ENCODE measurements at places on chromosomes 6 and 20.

GRCh38 chr6:114452785-114453401 is 110.1 kb upstream of the HS3ST5 start:
- no peak for DNase-seq

DNA sequence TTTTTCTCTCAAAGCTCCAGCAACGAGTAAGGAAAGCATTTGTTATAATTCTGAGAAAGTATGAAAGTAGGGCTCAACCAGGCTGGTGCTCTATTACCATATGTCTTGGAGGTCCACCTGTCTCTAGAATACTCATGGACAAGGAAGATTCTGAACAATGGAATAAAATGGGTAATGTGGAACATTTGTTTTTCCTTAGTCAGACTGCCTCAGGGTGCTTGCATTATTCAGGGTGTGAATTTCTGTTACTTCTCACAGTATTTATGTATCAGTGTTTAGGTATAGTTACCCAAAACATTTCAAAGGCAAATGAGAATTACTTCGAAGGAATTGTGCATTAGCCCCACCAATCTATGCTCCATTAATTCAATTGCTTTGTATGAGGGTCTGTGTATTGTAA is 586.2 kb upstream of the CITED2 start:
- DNase-seq: no peak

GRCh38 chr6:121837545-121838229 is 402.2 kb downstream of the GJA1 start:
- DNase-seq: no peak

GRCh38 chr20:54619181-54619580 is 143.8 kb downstream of the DOK5 start:
- DNase-seq: no peak

DNA sequence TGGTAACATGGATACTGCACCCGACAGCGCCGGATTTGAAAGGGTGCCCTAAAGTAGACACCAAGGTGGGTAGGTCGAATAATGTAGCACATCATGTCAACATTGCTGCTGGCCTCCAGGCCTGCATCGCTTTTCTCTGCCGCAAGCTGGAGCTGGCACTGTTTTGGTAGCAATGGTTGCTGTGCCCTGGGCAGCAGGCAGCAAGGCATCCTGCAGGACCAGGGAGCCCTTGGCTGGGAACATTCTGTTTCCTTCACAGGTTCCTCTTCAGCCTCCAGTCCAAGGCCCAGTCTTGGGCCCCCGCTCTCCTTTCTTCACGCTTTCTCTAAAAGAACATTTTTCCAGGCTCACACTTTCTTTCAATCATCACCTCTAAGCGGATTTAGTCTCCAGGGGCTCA is 365.8 kb upstream of the JARID2 start:
- no peak for DNase-seq

DNA sequence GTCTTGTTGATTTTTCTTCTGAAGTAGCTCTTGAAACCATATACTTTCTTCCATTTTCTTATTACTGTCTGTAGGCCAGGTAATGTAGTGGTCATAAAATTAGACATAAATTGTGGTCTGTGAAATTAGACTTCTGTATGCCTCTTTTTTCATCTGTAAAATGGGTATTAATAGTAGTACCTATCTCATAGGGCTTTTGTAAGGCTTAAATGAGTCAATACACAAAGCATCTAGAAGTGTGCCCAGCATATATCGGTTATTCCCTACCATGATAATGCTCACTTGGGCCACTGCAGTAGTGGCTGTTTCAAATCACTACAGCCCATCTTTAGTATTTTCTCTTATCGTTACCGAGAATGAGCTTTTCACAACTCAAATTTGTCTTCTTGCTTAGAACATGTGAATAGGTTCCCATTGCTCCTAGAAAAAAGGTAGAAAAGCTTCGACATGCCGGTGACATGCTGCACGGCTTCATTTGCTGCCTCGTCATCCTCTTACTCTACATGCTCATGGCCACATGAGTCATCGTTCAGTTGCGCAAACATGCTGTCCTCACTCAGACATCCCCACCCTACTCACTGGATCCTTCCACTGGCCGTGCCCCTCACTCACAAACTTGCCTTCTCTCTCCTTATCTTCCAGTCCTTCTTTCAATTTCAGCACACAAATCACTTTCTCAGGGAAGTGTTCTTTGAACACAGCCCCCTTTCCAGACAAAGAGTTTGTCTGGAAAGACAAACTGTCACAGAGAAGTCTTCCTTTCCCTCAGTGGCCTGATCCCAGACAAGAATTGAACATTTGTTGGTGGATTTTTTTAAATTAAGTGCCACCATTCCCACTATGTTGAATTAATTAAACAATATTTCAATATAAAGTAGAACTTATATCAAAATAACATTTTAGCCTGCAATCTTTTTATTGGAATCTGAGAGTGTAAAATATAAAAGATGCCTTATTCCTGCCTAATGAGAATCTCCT is 32.2 kb upstream of the ERVFRD-1 start:
- no peak for DNase-seq

GRCh38 chr6:80478030-80478429 is 371.6 kb downstream of the BCKDHB start:
- no peak for DNase-seq

DNA sequence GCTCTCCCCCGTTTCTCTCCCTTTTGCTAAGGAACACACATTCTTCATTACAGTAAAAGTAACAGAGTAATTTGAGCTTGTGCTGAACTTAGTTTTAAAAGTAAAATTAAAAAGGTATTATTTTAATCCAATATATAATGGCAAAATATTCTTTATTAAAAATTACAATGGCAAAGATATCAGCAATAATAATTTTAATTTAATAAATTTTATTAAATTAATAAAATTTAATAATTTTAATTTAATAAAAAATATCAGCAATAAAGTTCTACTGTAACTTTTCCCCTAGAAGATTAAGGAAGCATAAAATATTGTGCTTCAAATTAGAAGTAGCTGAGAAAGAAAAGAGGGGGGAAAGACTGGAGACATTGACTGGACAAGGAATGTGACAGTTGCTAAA is 32.5 kb downstream of the DSE start:
- DNase-seq: no peak

GRCh38 chr6:109372130-109372529 is 10.1 kb downstream of the CD164 start:
- DNase-seq: no peak

- no peak for DNase-seq
These were observed 6.0 kb upstream of the PTCHD4 start for GRCh38 chr6:48116699-48117645.

DNA sequence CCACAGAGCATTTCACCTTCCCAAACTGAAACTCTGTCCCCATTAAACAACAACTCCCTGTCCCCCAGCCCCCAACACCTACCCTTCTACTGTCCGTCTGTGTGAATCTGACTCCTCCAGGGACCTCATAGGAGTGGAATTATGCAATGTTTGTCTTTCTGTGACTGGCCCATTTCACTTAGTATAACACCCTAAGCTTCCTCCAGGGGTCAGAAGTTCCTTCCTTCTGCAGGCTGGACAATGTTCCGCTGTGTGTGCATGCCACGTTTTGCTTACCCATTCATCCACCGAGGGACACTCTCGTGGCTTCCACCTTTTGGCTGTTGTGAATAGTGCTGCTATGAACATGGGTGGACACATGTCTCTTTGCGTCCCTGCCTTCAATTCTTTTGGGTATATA is 37.6 kb upstream of the MPC1 start:
- no peak for DNase-seq

DNA sequence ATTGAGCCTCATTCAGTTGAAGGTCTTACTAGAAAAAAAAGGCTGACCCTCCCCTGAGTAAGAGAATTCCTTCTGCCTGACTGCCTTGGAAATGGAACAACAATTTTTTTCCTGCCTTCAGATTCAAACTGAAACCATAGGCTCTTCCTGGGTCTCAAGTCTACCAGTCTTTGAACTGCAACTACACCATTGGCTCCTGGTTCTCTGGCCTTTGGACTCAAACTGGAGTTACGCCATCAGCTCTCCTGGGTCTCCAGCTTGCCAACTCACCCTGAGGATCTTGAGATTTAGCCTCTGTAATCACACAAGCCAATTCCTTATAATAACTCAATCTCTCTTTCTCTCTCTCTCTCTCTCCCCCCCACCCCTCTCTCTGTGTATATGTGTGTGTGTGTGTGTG is 36.0 kb upstream of the SNX9 start:
- DNase-seq: no peak

DNA sequence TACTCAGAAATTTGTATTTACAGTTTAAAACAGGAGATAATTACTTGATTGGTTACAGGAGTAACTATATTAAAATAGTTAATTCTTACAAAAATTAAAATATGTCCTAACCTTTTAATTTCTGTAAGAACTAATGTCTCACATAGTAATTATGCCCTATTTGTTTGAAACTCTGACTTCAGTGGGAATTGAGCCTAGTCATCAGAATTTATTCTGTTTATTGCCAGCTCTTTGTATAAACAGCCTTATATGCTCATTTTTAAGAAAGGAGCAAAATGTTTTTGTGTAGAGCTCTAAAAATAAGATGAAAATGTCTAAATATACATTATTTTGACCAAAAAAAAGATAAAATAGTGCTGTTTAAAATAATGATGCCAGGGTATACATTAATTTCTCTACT is 21.5 kb downstream of the TRMT11 start:
- no peak for DNase-seq

- DNase-seq: no peak
These were observed 42.8 kb upstream of the PSMF1 start for GRCh38 chr20:1075616-1076015.

DNA sequence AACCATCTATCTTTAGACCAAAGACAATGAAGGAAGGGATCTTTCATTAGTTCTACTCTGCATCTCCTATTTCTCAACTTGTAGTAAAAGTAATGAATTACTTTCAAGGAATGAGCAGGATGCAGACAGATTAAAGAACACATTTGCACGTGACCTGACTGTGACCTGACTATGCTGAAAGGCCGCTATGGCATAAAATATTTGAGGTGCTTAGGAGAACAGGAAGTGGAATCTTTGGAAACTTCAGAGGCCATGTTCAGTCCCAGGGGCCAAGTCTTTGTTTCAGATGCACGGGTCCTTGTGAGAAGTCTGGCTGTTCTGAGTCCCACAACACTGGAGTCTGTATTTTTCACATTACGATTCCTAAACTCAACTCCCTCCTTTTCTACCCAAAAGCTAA is 41.0 kb downstream of the NINL start:
- no peak for DNase-seq

DNA sequence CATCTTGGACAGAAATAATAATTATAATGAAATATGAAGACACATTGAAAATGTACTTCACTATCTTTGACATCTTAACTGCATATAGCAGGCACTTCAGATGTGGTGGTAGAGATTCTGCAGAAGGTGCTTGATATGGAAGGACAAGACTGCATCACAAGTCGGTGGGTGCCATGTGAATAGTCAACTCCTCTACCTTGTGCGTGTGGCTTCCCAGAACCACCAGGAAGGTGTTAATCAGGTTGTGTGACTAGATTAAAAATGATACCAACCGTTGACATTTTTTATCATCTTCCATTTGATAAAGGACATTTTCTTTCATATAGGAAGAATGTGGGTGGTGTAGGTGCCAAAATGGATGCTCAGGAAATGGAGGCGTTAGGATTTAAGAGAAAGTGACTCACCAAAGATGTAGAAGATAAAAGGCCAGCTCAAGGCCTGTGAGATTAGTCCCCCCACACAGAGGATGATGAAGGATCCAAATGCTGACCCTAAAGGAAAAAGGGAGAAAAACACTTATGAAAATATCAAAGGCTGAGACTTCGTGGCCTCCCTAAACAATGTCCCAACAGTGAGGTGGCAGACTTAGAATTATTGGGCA is 12.3 kb downstream of the SLC17A2 start:
- no peak for DNase-seq

GRCh38 chr6:115898246-115898645 is 162.4 kb downstream of the FRK start:
- DNase-seq: no peak

DNA sequence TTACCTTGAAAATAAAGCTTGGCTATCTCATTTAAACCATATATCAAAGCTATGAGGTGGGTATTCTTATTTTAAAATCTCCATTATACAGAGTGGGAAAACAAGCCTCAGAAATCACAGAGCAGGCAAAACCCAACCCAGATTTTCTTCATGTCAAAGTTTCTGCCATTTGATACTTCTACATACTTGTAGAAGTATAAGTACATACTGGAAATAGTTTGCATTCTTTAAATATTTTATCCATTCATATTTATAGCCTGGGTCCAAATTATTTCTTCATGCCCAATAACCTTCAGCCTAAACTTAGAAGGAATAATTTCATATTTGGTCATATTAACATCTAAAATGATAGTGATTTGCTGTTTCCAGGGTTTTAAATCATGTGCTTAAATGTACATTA is 61.8 kb downstream of the MLIP start:
- DNase-seq: no peak

DNA sequence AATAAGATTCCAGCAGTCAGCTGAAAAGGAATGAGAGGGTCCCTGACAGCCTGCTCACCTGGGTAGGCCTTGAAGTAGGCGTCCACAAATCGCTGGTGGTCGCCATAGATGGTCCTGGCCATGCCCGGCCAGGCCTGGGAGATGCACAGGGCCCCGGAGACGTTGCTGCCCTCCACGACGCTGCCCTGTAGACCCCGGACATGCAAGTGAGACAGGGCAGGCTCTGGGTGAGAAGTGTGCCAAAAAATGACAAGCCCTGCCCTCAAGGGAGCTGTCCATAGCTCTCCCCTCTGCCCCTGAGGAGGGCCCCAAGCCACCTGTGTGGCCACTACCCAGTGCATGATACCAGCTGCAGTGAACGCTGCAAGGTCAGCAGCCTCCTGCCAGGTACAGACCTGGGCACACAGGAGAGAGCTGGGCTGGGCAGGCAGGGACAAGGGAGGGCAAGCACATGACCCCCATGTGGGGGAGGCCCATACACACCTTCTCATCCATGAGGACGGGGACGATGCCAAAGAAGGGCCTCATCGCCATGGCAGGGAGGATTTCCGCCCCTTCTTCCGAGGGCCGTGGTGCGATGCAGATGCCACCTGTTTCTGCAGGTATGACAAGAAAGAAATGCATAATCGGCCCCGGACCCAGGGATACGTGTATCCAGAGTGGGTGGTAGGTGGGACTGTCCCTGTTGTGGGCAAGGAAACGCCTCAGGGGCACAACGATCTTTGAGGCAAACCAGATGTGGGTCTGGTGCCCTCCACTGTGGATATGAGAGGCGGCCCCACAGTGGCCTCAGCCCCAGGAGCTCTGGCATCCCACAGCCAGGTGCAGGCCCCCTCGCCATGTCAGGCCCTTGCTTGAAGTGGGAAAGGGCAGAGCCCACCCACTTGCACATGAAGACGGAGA is 21.2 kb upstream of the APMAP start:
- DNase-seq: no peak

GRCh38 chr6:14020551-14020950 is 95.8 kb downstream of the RNF182 start:
- no peak for DNase-seq

- no peak for DNase-seq
These were observed 11.6 kb upstream of the PRND start for GRCh38 chr20:4710106-4710475.

DNA sequence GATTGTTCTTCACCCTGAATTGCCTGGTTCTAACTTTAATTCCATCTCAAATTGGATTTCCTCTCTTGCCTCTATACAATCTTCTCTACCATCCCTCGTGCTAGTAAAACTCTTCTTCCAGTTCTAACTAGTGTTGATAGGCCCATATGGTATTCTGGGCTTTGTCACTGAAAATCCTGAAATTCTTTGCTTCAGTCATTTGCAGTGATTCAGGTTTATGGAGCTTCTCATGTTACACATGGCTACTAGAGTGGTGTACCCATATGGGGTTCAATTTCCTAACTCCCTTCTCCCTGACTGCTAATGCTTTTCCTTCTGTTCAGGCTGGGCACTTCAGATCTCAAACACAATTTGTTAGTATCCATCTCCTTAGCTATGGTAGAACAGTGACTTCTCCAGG is 956.6 kb downstream of the KIF16B start:
- no peak for DNase-seq

Data from cerebellar nuclear complex (tissue), 1 donor.